Muscle of leg (tissue), 16 donors: ENCODE measurements at places on chromosomes 6 and 20. TPM values are rescaled to one million over a fixed set of nuclear protein-coding genes. Genes with fewer than 3 reads are reported as not detected.

Gene PI16
- 65.7 TPM for total RNA-seq

GRCh38 chr6:149217466-149217888, 100.0 kb upstream of the TAB2 start:
- no peaks in the 10 kb centered on the region for H3K27me3 ChIP-seq
- H3K27ac ChIP-seq, result no peak overlapping the region
- no peaks in the 10 kb centered on the region for H3K4me1 ChIP-seq
- no peak overlapping the region for H3K4me3 ChIP-seq
- DNase-seq, result no peak

Gene SLPI
- total RNA-seq, result 0.13 TPM

GRCh38 chr6:2542858-2543218, 207.9 kb downstream of the MYLK4 start:
- no peak overlapping the region for H3K4me3 ChIP-seq
- no peaks in the 10 kb centered on the region for H3K4me1 ChIP-seq
- no peak for DNase-seq
- no peaks in the 10 kb centered on the region for H3K36me3 ChIP-seq

- H3K4me1 ChIP-seq, result no peaks in the 10 kb centered on the region
- no peaks in the 10 kb centered on the region for H3K27me3 ChIP-seq
- no peak overlapping the region for H3K27ac ChIP-seq
- no peaks in the 10 kb centered on the region for H3K36me3 ChIP-seq
- H3K4me3 ChIP-seq, result no peak overlapping the region
- no peak for DNase-seq
These were observed 168.0 kb upstream of the ID4 start for GRCh38 chr6:19669206-19669605.

Gene TSPO2
- total RNA-seq, result 0.22 TPM

Gene AVP
- 0.18 TPM for total RNA-seq

- no peak overlapping the region for H3K4me3 ChIP-seq
- no peak overlapping the region for H3K27ac ChIP-seq
- no peaks in the 10 kb centered on the region for H3K4me1 ChIP-seq
- peaks cover 1% of the 10 kb centered on the region for H3K27me3 ChIP-seq
- H3K36me3 ChIP-seq, result no peaks in the 10 kb centered on the region
These were observed 306.4 kb upstream of the PRND start for GRCh38 chr20:4415281-4415680.

DNA sequence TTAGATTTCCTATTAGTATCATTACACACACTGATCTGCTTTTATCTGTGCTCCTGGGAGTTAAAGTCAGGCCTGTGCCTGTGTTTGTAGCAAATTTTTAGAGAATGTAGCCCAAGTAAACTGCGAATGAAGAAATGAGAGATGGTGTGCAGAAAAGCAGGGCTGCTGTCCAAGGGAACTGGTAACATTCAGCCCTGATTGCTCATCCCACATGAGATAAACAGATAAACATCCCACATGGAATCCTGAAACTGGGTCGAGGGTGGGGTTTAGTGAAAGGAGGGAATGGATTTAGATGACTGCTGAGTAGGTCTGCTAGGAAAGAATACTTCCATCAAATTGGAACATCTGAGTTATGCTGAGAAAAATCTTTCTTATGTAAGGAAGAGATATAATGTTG, 69.1 kb downstream of the GRIK2 start:
- H3K4me1 ChIP-seq, result no peaks in the 10 kb centered on the region
- no peaks in the 10 kb centered on the region for H3K27me3 ChIP-seq
- H3K27ac ChIP-seq, result no peak overlapping the region
- H3K36me3 ChIP-seq, result no peaks in the 10 kb centered on the region
- no peak overlapping the region for H3K4me3 ChIP-seq

- H3K4me3 ChIP-seq, result no peak overlapping the region
- no peaks in the 10 kb centered on the region for H3K36me3 ChIP-seq
- no peak for DNase-seq
These were observed 215.3 kb upstream of the KCNQ5 start for GRCh38 chr6:72406517-72406916.

GRCh38 chr20:3251806-3252205, 12.8 kb upstream of the SLC4A11 start:
- no peak overlapping the region for H3K4me3 ChIP-seq
- H3K4me1 ChIP-seq, result peaks cover 13% of the 10 kb centered on the region
- peaks cover 54% of the 10 kb centered on the region for H3K36me3 ChIP-seq

- no peaks in the 10 kb centered on the region for H3K27me3 ChIP-seq
- no peak overlapping the region for H3K4me3 ChIP-seq
- peaks cover 5% of the 10 kb centered on the region for H3K36me3 ChIP-seq
- no peak overlapping the region for H3K27ac ChIP-seq
These were observed 127.3 kb upstream of the MTHFD1L start for GRCh38 chr6:150738092-150738629.

Gene VGLL2
- total RNA-seq, result 28.2 TPM

Gene SH3BGRL2
- 8.5 TPM for total RNA-seq

Gene GMPR
- total RNA-seq, result 27.0 TPM

Gene SLC22A16
- 0.22 TPM for total RNA-seq

DNA sequence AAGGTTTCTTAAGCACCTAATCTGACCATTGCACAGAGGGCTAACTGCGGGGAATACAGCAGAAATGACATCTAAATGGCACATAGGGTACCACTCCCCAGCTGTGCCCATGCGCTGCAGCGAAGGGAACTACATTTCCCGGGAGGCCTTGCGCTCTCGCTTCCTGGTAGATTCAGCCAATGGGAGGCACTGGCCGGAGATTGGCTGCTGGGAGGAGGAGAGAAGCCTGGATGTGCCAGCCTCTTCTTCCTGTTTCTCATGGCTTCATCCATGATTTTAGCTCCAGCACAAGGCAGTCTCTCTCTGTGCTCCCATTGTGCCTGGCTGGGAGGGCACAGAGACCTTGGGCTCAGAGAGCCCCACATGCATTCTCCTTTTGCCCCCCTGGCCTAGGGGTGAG, 101.7 kb upstream of the FOXA2 start:
- H3K27me3 ChIP-seq, result peaks cover 8% of the 10 kb centered on the region
- H3K4me1 ChIP-seq, result peaks cover 2% of the 10 kb centered on the region
- peak; percentile 65 for DNase-seq

Gene HEY2
- 6.1 TPM for total RNA-seq
